Keratinocyte (primary cell): ENCODE measurements at places on chromosomes 13 and 19.
A peak's percentile ranks its signal among the peaks of the same experiment; 100 is the strongest.

DNA sequence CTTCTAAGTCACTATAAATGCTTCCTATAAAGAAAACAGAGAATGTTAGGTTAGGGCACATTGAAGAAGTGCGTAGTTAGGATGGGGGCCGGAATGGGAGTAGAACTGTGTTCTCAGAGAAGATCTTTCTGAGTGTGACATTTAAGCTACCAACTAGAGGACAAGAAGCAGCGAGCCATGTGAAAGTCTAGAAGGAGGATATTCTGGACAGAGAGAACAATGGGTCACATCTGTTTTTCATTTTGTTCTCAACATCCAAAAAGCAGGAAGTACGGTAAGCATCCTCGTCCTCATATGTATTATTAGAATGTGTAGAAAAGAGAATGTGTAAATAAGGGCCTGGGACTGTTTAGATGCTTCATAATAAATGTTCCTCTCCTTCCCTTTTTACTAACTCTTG lies 44.5 kb upstream of the PARP4 start:
- no peaks in the 10 kb centered on the region for H3K36me3 ChIP-seq
- H3K27me3 ChIP-seq, result no peaks in the 10 kb centered on the region
- no peaks in the 10 kb centered on the region for H3K4me1 ChIP-seq
- no peak overlapping the region for H3K4me3 ChIP-seq

DNA sequence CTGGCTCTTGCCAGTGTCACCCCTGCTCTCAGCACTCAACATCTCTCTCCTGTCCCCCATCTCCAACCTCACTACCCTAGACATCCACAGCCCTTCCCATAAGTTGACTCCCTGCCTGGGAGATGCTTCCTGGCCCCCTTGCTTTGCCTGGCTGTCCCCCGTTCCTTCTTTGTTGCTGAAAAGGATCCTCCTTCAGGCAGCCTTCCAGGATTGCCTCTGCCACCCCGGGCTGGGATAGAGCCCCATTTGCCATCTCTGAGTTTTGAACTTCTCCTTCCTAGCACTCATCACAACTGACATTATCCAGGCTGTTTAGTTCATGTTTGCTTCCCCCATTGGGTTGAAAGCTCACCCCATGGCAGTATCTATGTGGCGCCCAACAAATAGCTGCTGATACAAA lies 20.0 kb downstream of the CPAMD8 start:
- no peaks in the 10 kb centered on the region for H3K4me1 ChIP-seq
- peaks cover 4% of the 10 kb centered on the region for H3K27me3 ChIP-seq
- DNase-seq, result no peak

- H3K27me3 ChIP-seq, result no peaks in the 10 kb centered on the region
- DNase-seq, result no peak
- no peaks in the 10 kb centered on the region for H3K4me1 ChIP-seq
Observed at GRCh38 chr19:44869733-44870470, 21.2 kb upstream of the TOMM40 start.

DNA sequence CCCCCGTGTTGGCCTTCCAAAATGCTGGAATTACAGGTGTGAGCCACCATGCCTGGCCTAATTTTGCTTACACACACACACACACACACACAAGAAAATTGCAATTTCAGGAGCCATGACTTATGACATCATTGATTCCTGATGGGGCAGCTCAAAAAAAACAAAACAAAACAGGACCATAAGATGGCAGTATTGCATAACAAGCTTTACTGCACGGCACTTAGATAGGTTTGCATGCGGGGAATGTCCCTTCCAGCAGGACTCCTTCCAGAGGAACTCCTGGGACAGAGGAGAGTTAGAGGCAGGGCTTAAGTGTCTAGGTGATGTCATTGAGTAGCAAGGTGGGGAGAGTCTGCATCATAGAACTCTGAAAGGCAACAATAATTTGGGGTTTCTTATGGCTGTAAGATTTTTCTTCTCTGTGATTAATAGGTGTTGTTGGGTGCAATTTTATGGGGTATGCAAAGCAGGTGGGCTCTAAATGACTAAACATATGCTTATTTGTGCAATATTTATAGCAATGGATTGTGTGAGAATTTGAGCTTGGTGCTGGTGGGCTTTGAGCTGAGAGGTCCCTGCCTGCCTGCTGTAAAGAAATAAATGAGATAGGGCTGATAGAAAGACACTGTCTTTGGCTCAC lies 9.0 kb upstream of the ACSBG2 start:
- no peaks in the 10 kb centered on the region for H3K4me1 ChIP-seq
- no peaks in the 10 kb centered on the region for H3K36me3 ChIP-seq
- H3K27me3 ChIP-seq, result no peaks in the 10 kb centered on the region
- peak; percentile 67 for DNase-seq

GRCh38 chr13:32087955-32088747 lies 56.6 kb downstream of the FRY start:
- H3K4me1 ChIP-seq, result peaks cover 4% of the 10 kb centered on the region
- no peak for DNase-seq
- no peak overlapping the region for H3K27ac ChIP-seq
- no peaks in the 10 kb centered on the region for H3K36me3 ChIP-seq
- no peaks in the 10 kb centered on the region for H3K27me3 ChIP-seq

GRCh38 chr13:66895780-66896179 lies 334.4 kb downstream of the PCDH9 start:
- H3K27ac ChIP-seq, result no peak overlapping the region
- no peak overlapping the region for H3K4me3 ChIP-seq
- H3K36me3 ChIP-seq, result no peaks in the 10 kb centered on the region
- no peaks in the 10 kb centered on the region for H3K27me3 ChIP-seq
- DNase-seq, result no peak
- H3K4me1 ChIP-seq, result no peaks in the 10 kb centered on the region

- H3K27me3 ChIP-seq, result no peaks in the 10 kb centered on the region
- no peak for DNase-seq
- no peak overlapping the region for H3K27ac ChIP-seq
- H3K4me3 ChIP-seq, result no peak overlapping the region
- H3K36me3 ChIP-seq, result no peaks in the 10 kb centered on the region
Observed at GRCh38 chr13:46561286-46561685, 8.3 kb downstream of the LRCH1 start.

GRCh38 chr13:28532388-28533124 lies 37.6 kb upstream of the FLT1 start:
- no peak for DNase-seq
- H3K27ac ChIP-seq, result no peak overlapping the region
- H3K27me3 ChIP-seq, result peaks cover 42% of the 10 kb centered on the region
- no peaks in the 10 kb centered on the region for H3K36me3 ChIP-seq
- no peak overlapping the region for H3K4me3 ChIP-seq

- H3K4me1 ChIP-seq, result no peaks in the 10 kb centered on the region
- no peak for DNase-seq
- no peaks in the 10 kb centered on the region for H3K27me3 ChIP-seq
- no peak overlapping the region for H3K4me3 ChIP-seq
- no peaks in the 10 kb centered on the region for H3K36me3 ChIP-seq
Observed at GRCh38 chr13:97858161-97858560, 95.3 kb upstream of the IPO5 start.

DNA sequence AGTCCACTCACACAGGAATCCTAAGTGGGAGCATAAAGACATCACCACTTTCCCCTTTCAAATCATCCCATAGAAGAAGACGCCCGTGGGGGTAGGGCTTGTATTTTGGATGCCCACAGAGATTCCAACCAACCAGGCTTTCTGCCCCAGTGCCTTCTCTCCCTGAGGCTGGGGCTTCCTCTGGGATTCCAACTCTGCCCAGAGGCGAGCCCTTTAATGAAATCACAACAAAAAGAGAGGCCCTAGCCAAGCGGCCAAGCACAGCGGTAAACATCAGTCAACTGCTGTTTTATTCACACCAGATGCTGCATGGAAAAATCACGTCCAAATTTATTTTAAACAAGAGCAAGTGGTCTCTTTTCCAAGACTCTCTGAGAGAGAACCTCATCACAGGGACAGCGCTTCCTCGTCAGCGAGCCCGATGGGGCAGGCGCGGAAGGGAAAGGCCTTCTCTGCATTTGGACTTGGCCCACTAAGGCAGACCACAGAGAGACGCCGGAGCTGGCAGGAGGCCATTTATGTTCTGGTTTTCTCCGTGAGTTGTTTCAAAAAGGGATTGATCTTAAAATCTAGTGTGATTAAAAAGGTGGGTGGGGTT lies 31.5 kb downstream of the ADPRHL1 start:
- H3K4me1 ChIP-seq, result no peaks in the 10 kb centered on the region
- H3K27me3 ChIP-seq, result peaks cover 3% of the 10 kb centered on the region
- H3K36me3 ChIP-seq, result no peaks in the 10 kb centered on the region
- H3K27ac ChIP-seq, result no peak overlapping the region
- H3K4me3 ChIP-seq, result no peak overlapping the region

- no peaks in the 10 kb centered on the region for H3K36me3 ChIP-seq
- no peaks in the 10 kb centered on the region for H3K4me1 ChIP-seq
- no peak overlapping the region for H3K4me3 ChIP-seq
- H3K27ac ChIP-seq, result no peak overlapping the region
- H3K27me3 ChIP-seq, result no peaks in the 10 kb centered on the region
- no peak for DNase-seq
Observed at GRCh38 chr19:3632739-3633558, 6.4 kb upstream of the CACTIN start.

DNA sequence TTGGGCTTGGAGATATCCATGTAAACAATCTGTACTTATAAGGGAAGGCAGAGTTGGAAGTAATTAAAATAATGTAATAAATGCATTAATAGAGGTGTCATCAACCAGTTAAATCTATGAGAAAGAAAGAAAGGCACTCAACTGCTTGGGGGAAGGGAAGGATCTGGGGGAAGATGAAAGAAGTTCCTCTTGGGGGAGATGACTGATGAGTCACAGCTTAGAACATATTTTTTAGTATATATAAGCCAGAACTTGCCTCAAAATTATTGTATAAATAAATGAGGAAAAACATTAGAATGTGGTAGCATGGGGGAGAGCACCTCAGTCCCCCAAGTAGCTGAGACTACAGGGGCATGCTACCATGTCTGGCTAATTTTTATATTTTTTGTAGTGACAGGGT lies 205.8 kb downstream of the GGACT start:
- DNase-seq, result no peak
- H3K4me3 ChIP-seq, result no peak overlapping the region
- no peaks in the 10 kb centered on the region for H3K27me3 ChIP-seq
- peaks cover 2% of the 10 kb centered on the region for H3K36me3 ChIP-seq
- peaks cover 4% of the 10 kb centered on the region for H3K4me1 ChIP-seq

DNA sequence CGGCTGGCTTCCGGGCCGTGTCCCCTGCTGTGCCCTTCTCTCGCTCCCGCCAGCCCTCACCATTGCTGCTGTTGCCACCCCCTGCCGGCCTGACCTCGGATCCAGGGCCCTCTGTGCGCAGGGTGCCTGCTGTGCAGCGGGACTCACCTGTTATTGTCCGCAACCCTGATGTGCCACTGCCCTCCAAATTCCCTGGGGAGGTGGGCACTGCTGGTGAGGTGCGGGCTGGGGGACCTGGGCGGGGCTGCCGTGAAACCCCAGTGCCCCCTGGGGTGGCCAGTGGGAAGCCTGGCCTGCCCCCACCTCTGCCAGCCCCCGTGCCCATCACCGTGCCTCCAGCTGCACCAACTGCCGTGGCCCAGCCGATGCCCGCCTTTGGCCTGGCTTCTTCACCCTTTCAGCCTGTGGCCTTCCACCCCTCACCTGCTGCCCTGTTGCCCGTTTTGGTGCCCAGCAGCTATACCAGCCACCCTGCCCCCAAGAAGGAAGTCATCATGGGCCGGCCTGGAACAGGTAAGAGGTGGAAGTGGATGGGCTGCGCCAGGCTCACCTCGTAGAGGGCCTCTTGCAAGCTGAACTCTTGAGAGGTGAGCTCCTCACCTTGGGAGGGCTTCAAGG lies 5.1 kb downstream of the CIC start:
- H3K36me3 ChIP-seq, result peaks cover 37% of the 10 kb centered on the region
- no peaks in the 10 kb centered on the region for H3K27me3 ChIP-seq
- H3K4me3 ChIP-seq, result no peak overlapping the region
- no peak for DNase-seq
- no peak overlapping the region for H3K27ac ChIP-seq

DNA sequence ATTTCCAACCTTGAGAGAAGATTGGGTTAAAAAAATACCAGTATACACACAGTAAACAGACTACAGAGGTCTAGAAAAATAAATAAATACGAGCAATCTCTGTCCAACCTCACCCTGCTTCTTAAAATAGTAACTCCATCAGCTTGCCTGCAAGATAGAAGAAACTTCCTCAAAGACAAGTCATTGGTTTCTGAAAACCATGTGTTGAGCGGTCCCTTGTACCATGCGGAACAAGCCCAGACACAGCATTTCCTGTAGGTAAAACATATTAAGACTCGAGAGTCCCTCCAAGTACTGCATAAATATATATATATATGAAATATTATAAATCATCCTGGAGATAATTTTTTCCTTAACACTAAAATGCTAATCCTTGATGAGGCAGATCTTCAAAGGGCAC lies 157.4 kb downstream of the MZT1 start:
- no peak overlapping the region for H3K27ac ChIP-seq
- no peaks in the 10 kb centered on the region for H3K4me1 ChIP-seq
- DNase-seq, result no peak
- H3K4me3 ChIP-seq, result no peak overlapping the region
- H3K36me3 ChIP-seq, result no peaks in the 10 kb centered on the region
